ENCODE measurements at places on chromosomes 6 and 20. TPM values are rescaled to one million over a fixed set of nuclear protein-coding genes. Genes with fewer than 3 reads are reported as not detected.

CLPSL1 gene
- total RNA-seq: not detected

INSM1 gene
- not detected for total RNA-seq

CLVS2 gene
- total RNA-seq: under 0.01 TPM

BPIFA2 gene
- not detected for total RNA-seq

VGLL2 gene
- not detected for total RNA-seq

RAMACL gene
- total RNA-seq: 0.43 TPM

RUNX2 gene
- 1.3 TPM for total RNA-seq

PAX1 gene
- total RNA-seq: not detected

DOK5 gene
- 26.8 TPM for total RNA-seq

TRIM15 gene
- total RNA-seq: not detected

CRIP3 gene
- 0.77 TPM for total RNA-seq

MRPS26 gene
- total RNA-seq: 46.0 TPM

OLIG3 gene
- total RNA-seq: not detected

RGS17 gene
- total RNA-seq: 15.1 TPM

All from bronchial smooth muscle cell (primary cell).